A549 treated with DMSO at 1 μM for 4 hours (cell line): ENCODE measurements at places on chromosomes 3 and 15. TPM values are rescaled to one million over a fixed set of nuclear protein-coding genes. Genes with fewer than 3 reads are reported as not detected.

Gene HTD2
- 6.2 to 8.9 TPM (median 6.6 TPM) in 5 replicates for total RNA-seq

Gene TGM4
- total RNA-seq, result 0.05 to 0.09 TPM (median 0.07 TPM) in 3 of 5 replicates, not detected in the others

Gene GABRR3
- not detected in 5 replicates for total RNA-seq

Gene VIPR1
- total RNA-seq, result 0.46 to 0.82 TPM (median 0.66 TPM) in 5 replicates

Gene ADPGK
- 68.9 to 84.4 TPM (median 83.2 TPM) in 5 replicates for total RNA-seq
